Osteocyte (in vitro differentiated cells): ENCODE measurements at places on chromosomes 4 and X. TPM values are rescaled to one million over a fixed set of nuclear protein-coding genes. Genes with fewer than 3 reads are reported as not detected.
A peak's percentile ranks its signal among the peaks of the same experiment; 100 is the strongest.

Gene CLTRN
- total RNA-seq = not detected in 2 replicates

- DNase-seq = no peak
These were observed 39.4 kb downstream of the INTU start for GRCh38 chr4:127672111-127672510.

Gene DGKK
- total RNA-seq = not detected in 2 replicates

DNA sequence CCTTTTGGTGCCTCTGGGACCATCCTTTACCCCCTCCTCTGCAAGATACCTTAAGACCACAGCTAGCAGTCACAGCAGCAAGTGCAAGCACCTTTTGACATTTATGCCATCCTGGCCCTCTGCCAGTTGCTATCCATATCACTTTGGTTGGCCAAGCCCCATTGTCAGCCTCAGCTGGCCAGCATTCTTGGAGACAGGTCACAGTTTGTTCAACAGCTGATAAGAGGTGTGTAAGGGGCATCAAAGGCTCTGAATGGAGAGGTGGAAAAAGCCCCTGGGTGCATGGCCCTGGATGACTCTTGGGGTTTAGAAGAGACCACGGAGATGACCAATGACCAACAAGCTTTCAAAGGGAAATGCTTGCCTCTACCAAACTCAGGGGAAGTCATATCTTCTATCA is 133.6 kb upstream of the MAMLD1 start:
- DNase-seq = peak; percentile 54

- no peak for DNase-seq
These were observed 41.3 kb upstream of the CCKAR start for GRCh38 chr4:26531491-26532116.

- DNase-seq = peak; percentile 81
These were observed 35.3 kb downstream of the NBDY start for GRCh38 chrX:56764153-56764974.

Gene LIMCH1
- total RNA-seq = 0.29 and 0.43 TPM in 2 replicates

DNA sequence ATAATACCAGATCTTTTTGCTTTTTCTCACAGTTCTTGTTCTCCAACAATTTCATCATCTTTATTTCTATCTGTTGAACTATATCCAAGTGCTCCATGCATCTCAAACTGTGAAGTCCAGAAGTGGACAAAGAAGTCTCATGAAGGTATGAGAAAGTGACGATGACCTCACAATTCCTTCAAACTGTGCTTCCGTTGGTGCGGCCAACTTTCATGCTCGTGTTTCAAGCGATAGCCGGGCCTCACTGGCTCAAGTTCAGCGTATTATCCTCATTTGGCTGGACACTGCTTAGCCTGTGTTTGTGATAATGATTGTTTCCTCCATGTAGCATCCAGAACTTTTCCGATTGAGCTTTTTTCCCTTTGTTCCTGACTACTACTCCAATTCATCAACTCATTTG is 143.1 kb downstream of the PALLD start:
- no peak for DNase-seq

Gene STIM2
- 14.1 and 14.3 TPM in 2 replicates for total RNA-seq

- DNase-seq = no peak
These were observed 60.3 kb downstream of the SH3KBP1 start for GRCh38 chrX:19827088-19827487.

Gene SLC6A14
- not detected in 2 replicates for total RNA-seq

GRCh38 chrX:150926791-150927190 is 28.3 kb upstream of the CD99L2 start:
- DNase-seq = no peak

GRCh38 chr4:67615119-67615518 is 56.6 kb downstream of the STAP1 start:
- DNase-seq = no peak

Gene JCHAIN
- not detected in 2 replicates for total RNA-seq

Gene EDA2R
- 2.3 and 2.4 TPM in 2 replicates for total RNA-seq

DNA sequence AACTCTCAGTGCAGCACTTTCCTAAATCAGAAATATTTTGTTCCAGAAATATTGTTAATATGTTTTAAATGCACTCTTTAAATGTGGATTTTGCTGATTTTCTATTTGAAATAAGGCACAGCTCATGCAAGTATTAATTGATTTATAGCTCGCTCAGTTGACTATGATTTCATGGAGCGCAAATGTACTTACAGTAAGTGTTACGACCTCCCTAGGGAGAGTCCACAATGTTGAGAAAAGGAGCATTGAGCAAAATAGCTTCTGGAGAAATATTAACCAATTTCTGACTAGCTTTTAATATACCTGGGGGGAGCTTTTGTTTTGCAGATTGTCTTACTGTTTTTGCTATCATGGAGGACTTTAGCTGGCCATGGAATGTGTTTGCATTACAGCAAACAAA is 1687.5 kb downstream of the STIM2 start:
- no peak for DNase-seq

GRCh38 chrX:34578237-34578636 is 78.8 kb downstream of the TMEM47 start:
- no peak for DNase-seq

Gene VGLL1
- not detected in 2 replicates for total RNA-seq

DNA sequence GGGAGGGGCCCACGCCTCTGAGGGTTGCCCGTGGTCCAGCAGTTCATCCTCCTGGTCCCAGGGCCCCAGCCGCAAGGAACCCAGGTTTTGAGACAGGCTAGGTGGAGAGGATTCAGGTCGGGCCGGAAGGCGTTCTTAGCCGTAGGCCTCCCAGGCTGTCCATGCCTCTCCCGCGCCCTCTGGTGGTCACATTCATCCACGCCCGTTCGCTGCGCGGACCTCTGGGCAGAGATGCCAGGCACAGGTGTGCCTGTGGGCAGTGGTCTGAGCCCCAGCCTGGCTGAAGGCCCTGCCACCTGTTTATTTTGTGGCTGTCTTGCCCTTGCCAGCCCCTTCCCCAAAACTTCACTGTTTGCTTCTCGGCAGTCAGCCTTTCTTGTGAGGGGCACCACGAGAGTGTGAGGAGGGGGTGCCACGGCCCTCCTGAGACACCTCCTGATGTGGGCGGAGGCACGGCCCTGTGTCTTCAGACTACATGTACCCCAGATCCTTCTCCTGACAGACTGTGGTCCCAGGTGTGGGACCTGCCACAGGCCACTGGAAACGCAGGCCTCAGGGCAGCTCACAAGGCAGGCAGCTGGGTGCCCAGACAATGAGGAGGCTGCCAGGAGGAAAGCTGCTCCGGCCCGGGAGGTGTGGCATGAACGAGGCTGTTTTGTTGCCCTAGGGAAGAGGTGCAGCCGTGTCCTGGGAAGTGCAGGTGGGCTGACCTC is 5.0 kb downstream of the UVSSA start:
- peak; percentile 95 for DNase-seq

- DNase-seq = no peak
These were observed 78.5 kb downstream of the BTC start for GRCh38 chr4:74715706-74716435.

Gene DTHD1
- not detected in 2 replicates for total RNA-seq

GRCh38 chr4:131098976-131099375 is 2003.0 kb downstream of the C4orf33 start:
- no peak for DNase-seq

Gene CT45A10
- total RNA-seq = not detected in 2 replicates

DNA sequence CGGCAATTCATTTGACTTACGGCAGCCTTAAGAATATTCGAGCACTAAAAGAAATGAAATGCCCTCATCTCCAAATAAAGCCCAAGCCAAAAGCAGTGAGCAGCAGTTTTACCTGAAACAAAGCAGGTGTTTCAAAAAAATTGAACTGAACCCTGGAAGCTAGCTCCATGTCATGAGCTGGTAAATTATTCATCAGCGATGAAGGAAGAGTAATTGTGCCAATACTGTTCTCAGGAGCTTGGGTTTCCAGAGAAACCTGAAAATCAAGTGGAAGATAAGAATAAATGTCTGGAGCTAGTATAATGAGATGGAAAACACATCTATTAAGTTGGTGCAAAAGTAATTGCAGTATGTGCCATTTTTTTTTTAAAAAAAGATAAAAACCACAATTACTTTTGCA is 24.0 kb upstream of the PHKA2 start:
- DNase-seq = no peak
